ENCODE measurements at places on chromosomes 5 and 9.

DNA sequence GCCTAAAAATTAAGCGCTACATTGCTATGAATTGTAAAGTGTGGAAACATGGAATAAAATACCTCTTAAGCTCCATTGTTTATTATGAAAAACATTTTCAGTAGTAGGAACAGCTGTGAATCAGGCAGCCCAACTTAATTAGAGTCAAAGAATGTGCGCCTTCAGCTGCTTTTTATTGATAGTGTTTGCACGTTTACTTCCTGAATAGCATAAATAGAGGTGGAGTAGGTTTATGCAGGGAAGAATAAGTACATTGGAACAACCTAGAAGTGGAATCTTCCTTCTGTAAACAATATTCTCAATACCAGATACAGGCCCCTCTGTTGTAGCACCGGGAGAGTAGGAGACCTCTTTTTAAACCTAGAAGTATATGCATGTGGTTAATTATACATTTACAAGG, 79.9 kb downstream of the IQGAP2 start:
- DNase-seq, result no peak

DNA sequence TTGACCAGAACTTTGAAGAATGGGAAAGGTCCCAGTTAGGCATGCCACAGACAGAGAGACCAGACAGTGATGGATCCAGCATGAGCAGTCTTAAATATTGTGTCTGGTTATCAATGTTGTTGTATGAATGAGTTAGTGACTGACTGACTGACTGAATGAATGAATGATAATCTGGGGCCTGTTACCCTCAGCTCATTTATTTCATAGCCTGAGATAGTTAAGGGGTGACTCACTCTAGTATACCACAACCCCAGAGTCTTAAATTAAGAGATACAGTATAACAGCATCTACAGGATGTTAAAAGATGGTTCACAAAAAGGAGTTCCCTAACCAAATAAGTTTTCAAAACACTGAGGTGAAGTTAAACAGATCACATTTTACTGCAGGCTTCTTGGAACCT, 133.5 kb downstream of the SGCD start:
- no peak for DNase-seq

- DNase-seq, result no peak
Measured at GRCh38 chr5:151691706-151692105, 5.0 kb upstream of the SPARC start.

DNA sequence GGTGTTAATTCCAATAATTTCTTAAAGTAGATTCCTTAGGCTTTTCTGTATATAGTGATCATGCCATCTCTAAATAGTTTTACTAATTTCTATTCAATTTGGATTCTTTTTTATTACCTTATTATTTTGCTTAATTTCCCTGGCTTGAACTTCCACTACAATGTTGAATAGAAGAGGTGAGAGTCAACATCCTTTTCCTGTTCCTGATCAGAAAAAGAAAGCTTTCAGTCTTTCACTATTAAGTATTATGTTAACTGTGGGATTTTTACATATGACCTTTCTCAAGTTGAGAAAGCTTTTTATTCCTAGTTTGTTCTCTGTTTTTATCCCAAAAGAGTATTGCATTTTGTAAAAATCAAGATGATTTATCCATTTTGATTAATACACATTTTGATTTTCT, 574.5 kb upstream of the TLE4 start:
- no peak for DNase-seq

GRCh38 chr5:162769019-162769418, 668.4 kb upstream of the CCNG1 start:
- DNase-seq, result no peak

GRCh38 chr5:98742396-98743073, 30.9 kb upstream of the RGMB start:
- DNase-seq, result no peak

GRCh38 chr5:117551236-117551635, 976.6 kb upstream of the SEMA6A start:
- DNase-seq, result no peak

DNA sequence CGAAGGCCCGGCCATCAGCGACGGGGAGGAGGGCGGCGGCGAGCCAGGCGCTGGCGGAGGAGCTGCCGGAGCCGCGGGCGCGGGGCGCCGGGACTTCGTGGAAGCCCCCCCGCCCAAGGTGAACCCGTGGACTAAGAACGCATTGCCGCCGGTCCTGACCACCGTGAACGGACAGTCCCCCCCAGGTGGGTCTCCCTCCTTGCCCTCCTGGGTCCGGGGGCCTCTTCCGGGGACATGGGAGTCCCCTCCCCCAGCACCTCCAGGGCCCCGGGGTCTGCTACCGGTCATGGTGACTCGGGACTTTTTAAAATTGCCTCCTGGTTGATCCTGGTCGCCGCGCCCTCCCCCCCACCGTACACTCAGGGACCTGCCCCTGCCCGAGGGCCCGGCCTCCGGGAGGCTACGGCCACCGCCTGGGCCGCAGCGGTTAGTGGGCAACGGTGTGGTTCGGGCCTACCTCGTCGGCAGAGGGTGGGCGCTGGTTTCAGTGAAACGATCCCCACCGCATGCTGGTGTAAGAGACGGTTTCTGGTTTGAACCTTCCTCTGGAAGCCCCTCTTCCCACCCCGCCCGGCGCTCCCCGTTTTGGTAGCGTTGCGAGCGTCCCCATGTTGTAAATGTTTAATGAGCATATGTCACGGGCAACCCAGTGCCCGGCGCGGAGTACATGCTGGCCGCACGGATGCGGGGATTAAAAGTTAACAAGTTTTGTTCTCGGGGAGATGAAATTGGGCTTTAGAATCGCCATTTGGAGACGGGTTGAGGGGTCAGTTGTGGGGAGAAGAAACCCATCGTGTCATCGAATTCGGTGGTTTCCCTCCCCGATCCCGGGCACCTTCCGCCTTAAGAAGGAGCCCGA, 1.1 kb downstream of the LARP1 start:
- DNase-seq, result no peak

DNA sequence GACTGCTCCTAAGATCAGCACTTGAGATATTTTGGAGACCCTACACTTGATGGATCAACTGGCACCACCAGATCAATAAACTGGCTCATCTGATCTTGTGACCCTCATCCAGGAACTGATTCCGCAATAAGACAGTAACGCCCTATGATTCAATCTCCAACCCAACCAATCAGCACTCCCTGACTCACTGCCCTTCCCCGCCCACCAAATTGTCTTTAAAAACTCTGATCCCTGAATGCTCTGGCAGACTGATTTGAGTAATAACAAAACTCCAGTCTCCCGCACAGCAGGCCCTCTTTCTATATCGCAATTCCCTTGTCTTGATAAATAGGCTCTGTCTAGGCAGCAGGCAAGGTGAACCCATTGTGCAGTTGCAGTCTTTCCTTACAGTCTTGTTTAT, 677.0 kb downstream of the LRRC70 start:
- no peak for DNase-seq

GRCh38 chr5:15768936-15769335, 269.0 kb downstream of the FBXL7 start:
- DNase-seq, result no peak

DNA sequence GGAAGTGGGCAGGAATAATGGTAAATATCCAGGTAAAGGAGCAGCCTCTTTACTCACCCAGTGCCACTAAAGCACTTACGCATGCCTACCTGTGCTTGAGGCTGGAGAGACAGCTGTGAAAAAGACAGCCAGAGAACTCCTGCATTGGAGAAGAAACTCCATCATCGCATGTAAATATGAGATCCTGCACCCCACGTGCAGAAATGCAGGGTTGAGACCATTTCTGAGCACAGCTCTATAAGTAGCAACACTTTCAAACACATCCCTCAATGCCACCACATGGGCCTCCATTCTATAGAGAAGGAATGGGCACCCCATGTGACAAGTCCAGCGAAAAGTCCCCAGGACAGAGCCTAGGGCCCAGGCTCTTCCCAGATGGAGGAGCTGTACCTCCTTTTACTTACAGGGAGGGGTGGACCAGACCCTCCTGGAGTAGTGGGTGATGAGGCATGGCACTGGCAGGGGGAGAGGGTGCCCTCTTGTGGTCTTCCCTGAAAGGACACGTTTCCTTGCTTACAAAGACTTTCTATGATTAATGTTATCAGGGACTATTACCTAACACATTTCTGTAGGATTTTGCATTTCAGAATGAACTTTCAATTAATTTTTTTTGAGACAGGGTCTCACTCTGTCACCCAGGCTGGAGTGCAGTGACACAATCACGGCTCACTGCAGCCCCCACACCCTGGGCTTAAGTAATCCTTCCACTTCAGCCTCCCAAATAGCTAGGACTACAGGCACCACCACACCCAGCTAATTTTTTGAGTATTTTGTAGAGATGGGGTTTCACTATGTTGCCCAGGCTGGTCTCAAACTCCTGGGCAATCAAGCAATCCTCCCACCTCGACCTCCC, 55.3 kb upstream of the IL17B start:
- DNase-seq, result peak; percentile 32

DNA sequence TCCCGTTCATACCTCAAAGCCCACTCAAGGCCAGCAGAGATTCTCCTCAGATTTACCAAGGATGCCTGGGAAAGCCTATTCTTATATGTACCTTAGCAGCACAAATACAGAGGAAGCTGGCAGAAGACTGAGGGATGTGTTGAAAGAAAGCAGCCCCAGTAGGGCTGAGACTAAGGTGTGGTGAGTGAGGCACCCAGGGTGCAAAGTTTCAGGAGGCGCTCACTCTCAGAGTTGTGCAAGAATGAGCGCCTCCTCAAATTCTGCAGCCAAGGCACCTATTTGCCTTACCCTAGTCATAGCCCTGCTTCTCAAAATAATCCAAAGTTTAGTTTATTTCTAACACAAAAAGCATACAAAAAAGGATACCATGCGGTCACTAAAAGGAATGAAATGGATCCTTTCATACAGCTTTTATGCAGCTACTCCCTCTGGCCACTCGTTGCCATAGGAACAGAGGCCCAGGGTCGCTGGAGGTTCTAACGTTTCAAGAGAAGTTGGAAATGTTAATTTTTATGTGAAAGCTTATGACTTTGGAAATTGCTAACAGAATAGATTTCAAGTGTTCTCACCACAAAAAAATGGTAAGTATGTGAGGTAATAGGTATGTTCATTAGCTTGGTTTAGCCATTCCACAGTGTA, 79.7 kb upstream of the SMIM23 start:
- DNase-seq, result no peak

- no peak for DNase-seq
Measured at GRCh38 chr9:127447416-127448111, 3.6 kb downstream of the RPL12 start.

DNA sequence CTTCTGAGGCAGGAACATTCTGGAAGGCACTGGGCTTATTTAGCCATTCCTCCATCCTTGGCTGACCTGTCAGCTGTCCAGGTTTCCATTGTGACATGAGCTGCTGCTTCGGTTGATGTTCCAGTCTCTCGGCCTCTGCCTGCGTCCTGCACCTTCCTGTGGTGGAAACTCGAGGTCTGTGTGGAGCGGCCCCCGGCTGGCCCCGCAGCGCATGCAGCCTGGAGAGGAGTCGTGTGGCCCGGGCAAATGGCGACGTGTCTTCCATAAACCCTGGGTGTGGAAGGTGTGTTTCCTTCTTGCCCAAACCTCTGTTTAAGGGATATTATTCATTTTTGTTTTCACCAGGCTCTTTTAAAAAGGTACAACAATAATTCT, 36.5 kb upstream of the SLC9A3 start:
- DNase-seq, result no peak

GRCh38 chr9:104280711-104281110, 186.6 kb downstream of the SMC2 start:
- no peak for DNase-seq

DNA sequence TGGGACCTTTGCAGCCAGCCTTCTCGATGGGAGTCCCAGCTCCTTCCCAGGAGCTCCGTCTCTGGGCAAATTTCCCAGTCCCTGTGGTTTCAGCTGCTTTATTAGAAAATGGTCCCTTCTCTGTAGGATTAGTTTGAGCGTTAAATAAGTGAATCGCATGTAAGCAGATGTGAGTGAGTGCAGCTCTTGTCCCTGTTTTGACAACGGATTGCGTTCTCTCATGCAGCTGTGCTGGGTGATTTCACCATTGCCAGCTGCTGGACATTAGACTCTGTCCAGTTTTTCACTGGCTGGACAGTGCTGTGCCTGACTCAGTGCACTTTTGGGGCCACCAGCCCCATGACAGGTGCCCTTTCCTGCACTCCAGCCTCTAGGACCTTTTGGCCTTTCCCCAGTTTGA, 11.6 kb upstream of the CEL start:
- no peak for DNase-seq

DNA sequence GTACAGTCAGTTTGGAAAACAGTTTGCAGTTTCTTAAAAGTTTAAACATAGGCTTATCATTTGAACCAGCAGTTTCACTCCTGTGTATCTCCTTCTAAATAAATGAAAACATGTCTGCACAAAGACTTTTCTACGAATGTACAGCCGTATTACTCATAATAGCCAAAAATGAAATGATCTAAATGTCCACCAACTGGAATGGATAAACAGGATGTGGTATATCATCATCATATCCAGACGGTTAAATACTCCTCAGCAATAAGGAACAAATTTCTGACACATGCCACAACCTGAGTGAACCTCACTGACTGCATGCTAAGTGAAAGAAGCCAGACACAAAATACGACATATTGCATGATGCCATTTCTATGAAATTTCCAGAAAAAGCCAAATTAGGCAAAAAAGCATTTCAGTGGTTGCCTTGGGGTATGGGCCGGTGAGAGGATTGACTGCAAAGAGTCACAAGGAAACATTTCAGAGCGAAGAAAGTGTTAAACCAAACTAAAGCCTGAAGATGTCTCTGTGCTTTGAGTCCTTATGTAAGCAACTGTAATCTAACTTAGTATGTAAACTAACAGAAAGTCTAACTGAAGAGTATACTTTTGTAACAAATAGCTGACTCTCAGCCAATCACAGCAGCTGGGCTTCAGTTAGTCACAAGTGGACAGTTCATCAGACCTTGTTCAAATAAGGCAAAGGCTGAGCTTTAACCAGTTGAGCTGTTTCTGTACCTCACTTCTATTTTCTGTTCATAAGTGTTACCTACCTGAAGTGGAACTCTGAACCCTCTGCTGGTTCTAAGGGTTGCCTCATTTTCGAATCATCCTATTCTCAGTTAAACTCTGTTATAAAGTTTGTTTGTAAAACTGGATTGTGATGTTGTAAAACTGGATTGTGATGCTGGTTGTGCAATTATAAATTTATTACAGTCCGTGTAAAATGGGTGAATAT, 65.2 kb downstream of the TRIO start:
- no peak for DNase-seq

DNA sequence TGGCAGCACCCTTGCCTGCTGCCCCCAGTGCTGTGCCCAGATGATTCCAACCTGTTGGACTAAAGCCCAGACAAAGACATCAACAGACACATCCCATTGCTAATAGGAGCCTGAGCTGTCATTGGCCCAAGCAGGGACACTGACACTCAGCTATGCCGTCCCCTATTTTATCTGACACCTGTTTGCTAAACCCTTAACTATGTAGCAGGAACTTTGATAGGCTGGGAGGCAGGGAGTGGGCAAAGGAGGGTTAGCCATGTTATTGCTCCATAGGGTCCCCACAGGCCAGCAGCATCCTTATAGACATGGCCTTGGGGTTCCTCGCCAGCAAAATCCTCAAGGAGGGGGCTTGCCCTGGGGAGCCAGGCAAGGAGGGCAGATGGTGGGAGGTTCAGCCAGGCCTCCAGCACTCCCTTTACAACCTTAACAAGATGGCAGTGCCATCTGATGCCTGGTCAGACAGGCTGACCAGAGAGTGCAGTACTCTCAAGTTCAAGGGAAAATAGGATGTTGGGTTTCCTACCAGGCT, 50.4 kb upstream of the CDKN2AIPNL start:
- DNase-seq, result no peak

- no peak for DNase-seq
Measured at GRCh38 chr9:77677957-77678535, 29.9 kb upstream of the GNA14 start.

GRCh38 chr9:99419070-99419469, 197.0 kb downstream of the SEC61B start:
- DNase-seq, result no peak

All from stimulated activated CD4-positive, alpha-beta T cell treated with anti-CD3 and anti-CD28 coated beads, Interleukin-1b, Interleukin-23, amount 100 ng/mL, for 1 hour (primary cell).